Liver (tissue), 10 donors: ENCODE measurements at places on chromosomes 11 and 22.

GRCh38 chr11:105610871-105611571 lies 1.1 kb downstream of the GRIA4 start:
- no peak for DNase-seq
- H3K27me3 ChIP-seq = peaks cover 2% of the 10 kb centered on the region
- H3K27ac ChIP-seq = no peak overlapping the region
- H3K36me3 ChIP-seq = no peaks in the 10 kb centered on the region

DNA sequence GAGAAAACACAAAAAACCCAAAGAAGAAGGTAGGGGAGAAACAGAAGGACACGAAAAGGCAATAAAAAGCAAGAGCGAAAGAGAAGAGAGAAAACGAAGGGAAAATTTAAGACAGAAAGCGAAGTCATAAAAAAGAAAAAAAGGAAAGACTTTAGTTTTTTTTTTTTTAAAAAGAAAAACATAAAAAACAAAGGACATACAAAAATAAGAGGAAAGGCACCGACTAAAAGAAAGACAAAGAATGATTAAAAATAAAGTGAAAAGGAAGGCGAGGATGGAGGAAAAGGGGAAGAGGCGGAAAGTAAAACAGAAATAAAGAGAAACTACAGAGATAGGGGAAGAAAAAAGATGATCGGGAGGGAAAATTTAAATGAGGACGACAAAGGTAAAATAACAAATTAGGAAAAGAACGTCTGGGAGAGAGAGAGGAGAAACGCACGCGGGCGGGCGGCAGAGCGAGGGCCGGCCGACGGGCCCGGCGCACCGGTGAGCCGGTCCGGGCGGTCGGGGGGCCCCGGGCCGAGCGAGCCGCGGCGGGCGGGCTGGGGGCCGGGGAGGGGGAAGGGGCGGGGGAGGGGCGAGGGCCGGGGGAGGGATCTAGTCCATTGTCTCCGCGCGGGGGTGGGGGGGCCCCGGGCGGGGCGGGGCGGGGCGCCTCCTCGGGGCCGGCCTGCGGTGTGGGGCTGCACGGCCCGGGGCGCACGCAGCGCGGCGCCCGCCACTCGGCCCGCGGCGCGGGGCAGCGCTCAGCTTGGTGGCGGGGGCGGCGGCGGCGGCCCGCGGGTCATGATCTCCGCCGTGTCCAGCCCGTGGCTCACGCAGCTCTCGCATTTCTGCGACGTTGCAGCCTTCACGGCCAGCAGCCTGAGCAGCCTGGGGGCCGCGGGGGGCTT lies at the start of gene TBX1:
TSS of gene TBX1 (plus strand) at position 721 of the 893 bp plus-strand sequence. CDS start at position 787, 66 bp downstream.
- H3K27me3 ChIP-seq = peaks cover 8% of the 10 kb centered on the region
- DNase-seq = no peak
- H3K4me1 ChIP-seq = peaks cover 31% of the 10 kb centered on the region
- no peak within 1 kb of the TSS for H3K27ac ChIP-seq

- no peak overlapping the region for H3K27ac ChIP-seq
- DNase-seq = no peak
- H3K27me3 ChIP-seq = no peaks in the 10 kb centered on the region
- no peaks in the 10 kb centered on the region for H3K36me3 ChIP-seq
Measured at GRCh38 chr11:62504158-62504973, 42.2 kb downstream of the AHNAK start.

DNA sequence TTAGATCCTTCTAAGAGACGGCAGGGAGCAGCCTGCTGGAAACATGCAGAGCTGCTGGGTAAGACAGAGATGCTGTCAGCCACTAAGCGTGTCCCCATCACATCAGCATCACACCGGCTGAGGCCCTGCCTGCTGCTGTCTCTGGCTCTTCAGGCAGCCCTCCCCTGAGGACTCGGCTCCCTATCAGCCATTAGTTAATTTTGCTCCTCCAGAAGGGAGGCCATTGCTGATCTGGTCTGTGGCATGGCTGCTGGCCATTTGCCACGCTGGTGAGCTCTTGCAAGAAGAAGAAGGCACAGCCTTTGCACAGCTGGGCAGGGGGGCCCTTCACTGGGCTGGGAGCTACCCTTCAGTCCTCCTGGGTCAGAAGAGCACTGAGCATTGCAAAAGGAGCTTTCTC lies 131.2 kb upstream of the PARVA start:
- no peak overlapping the region for H3K27ac ChIP-seq
- no peak overlapping the region for H3K4me3 ChIP-seq
- DNase-seq = no peak
- no peaks in the 10 kb centered on the region for H3K27me3 ChIP-seq

GRCh38 chr11:133945087-133945974 lies 11.4 kb downstream of the IGSF9B start:
- H3K27ac ChIP-seq = no peak overlapping the region
- no peak overlapping the region for H3K4me3 ChIP-seq
- H3K36me3 ChIP-seq = no peaks in the 10 kb centered on the region
- DNase-seq = no peak
- peaks cover 7% of the 10 kb centered on the region for H3K27me3 ChIP-seq

GRCh38 chr11:119366690-119367620 lies 14.5 kb downstream of the USP2 start:
- no peak overlapping the region for H3K4me3 ChIP-seq
- no peak for DNase-seq
- H3K27ac ChIP-seq = no peak overlapping the region
- H3K36me3 ChIP-seq = no peaks in the 10 kb centered on the region
- no peaks in the 10 kb centered on the region for H3K27me3 ChIP-seq
- H3K4me1 ChIP-seq = peaks cover 24% of the 10 kb centered on the region

DNA sequence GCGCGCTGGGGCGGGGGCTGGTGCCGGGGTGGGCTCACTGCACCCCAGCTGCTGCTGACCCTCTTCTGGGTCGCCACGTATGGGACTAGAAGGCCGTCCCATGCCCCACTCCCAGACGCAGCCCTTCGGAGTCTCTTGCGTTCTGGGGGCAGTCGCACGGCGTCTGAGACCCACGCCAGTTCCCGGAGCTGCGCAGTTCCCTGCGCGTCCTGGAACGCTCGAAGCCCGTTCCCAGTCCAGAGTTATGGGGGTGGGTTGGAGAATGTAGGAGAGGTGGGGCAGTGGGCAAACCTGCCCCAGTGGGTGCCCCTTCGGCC lies 375 bp downstream of the LAYN start:
- H3K4me3 ChIP-seq = peak overlapping the region; percentile 51
- H3K27me3 ChIP-seq = peaks cover 4% of the 10 kb centered on the region
- peaks cover 9% of the 10 kb centered on the region for H3K4me1 ChIP-seq
- no peak overlapping the region for H3K27ac ChIP-seq
